Cardiac muscle cell (in vitro differentiated cells and primary cell): ENCODE measurements at places on chromosomes 12 and 14.
A peak's percentile ranks its signal among the peaks of the same experiment; 100 is the strongest.

- peak; percentile 88 for DNase-seq
These were observed 94.3 kb downstream of the RIN3 start for GRCh38 chr14:92607702-92608429.

DNA sequence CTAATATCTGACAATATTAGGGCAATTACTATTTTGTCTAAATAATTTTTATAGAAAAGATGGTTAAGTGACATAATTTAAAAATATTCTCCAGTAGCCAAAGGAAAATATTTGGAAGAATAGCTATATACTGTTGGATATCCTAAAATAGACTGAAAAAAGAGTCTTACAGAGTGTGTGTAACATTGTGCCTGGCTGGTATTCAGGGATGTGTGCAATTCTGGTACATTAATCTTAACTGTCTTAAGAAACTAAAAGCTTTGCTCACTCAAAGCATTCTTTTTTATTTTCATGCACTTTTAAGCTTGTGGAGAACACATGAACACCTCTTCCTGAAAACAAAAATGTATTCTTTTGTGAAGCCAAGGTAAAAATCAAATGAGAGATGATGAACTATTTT lies 10.1 kb upstream of the NR2C1 start:
- DNase-seq, result no peak

DNA sequence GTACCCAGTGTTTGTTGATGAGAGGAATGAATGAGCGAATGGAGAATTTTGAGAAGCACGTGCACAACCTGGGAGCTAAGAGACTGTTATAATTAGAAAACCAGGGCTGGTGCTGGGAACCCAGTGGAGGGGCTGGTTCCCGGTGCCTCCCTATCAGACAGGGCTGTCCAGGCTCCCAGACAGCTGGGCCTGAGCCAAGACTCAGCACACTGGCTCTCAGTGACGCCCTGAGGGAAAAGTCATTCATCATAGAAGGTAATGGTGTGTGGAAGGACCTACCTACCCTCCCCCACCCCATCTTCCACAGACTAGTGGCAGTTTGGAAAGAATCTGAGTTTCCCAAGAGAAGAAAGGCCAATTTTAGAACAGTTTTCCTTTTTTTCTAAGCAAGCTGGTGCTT lies 34.7 kb downstream of the KCNA5 start:
- DNase-seq, result peak; percentile 94

DNA sequence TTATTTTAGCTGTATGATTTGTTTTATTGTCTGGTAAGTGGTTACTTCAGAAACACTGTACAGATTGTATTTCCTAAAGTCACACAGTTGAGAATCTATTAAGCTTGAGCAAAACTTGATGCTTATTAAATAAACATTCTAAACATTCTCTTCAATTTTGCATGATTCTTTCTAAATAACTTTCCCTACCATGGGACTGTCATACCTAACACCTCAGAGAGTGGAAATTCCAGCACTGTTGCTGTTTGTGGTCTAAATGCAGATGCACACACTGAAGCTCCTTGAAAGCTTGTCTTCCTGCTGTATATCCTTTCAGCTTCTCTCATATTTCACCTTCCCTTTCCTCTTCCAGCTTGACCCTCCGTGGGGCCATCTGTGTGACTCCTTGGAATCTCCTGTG lies 392.0 kb downstream of the LRIG3 start:
- DNase-seq, result no peak

DNA sequence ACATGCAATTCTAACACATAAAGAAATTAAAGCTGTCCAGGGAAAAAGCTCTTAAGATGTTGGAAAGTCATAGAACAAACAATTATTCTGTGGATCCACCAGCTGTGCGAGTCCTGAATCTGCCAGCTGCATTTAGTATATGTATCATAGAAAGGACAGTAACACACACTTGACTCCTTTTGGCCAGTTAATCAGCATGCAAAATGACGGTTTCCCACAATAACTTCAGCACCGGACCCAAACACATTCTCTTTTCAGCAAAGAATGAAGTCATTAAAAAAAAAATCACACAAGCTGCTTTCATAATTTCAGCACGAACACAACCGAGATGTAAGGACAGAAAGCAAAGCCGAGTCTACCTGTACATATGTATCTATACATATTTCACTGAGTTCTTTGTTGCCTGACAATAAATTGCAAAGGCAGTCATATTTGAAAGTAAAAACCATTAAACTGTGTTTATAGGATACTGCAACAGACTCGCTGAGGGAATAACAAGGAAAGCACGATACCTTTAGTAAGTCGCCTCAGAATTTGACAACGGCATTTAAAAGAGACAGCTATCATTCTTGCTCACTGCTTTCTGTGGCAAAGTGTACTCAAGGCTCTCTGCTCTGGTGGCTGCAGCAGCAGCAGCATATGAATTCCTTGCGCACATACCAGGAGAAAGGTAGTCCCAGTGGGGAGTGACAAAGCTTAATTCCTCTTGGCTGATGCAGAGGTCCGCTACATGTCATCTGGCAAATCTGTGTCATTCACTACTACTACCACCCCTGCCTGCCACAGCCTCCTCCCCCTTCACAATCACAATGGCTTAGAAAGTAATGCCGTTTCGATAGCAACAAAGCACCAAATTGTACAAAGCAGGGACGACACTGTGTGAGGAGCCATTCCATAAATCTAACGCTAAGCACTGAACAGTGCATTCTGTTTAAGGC lies at the start of gene GRIP1:
TSS of gene GRIP1 (minus strand) at position 739 of the 938 bp plus-strand sequence. CDS start at position 567, 172 bp downstream.
- DNase-seq, result no peak

DNA sequence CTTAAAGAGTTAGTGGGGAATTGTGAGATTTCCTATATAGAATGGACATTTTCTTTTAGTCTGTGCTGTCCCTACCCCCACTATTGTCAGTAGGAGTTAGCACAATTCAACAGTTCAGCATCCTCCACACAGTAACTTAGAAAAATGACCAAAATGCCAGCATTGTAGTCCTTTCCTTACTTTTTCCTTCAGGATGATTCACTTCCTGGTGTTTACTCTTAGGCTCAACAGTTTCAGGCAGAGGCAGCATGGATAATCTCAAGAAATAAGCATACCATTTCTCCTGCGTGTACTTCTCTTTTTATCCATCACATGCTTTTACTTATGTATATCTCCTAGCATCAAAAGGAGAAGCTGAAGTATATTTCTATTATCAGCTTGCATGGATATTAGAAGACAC lies 683.4 kb downstream of the SLC16A7 start:
- DNase-seq, result peak; percentile 16

DNA sequence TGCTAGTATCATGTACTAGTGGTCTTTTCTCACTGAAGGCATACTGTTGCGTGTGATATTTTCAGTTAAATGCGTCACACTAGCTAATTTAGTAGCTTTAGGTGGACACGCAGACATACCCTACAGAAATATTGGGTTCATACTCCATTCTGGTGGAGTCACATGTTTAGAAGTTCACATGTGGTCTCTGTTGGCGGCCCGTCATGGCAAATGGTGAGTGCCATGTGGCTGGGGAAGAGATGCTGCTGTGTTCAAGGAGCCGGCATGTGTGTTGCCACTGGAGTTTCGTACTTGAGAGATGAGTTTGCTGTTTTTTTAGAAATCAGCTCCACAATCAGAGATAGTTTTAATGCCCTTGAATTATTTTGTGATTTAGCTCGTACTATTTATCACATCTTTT lies 454.6 kb downstream of the PCNX1 start:
- DNase-seq, result no peak
